ENCODE measurements at places on chromosomes 4 and X. TPM values are rescaled to one million over a fixed set of nuclear protein-coding genes. Genes with fewer than 3 reads are reported as not detected.

Gene FAM236C
- not detected for total RNA-seq

Gene SLC4A4
- total RNA-seq = 1.6 TPM

Gene USP26
- not detected for total RNA-seq

Gene LRCH2
- total RNA-seq = 3.2 TPM

Gene CTSO
- 6.5 TPM for total RNA-seq

Gene CDS1
- not detected for total RNA-seq

Gene CENPVL1
- total RNA-seq = not detected

Data from smooth muscle cell of the coronary artery (primary cell).